ENCODE measurements at places on chromosomes 12 and 14.

DNA sequence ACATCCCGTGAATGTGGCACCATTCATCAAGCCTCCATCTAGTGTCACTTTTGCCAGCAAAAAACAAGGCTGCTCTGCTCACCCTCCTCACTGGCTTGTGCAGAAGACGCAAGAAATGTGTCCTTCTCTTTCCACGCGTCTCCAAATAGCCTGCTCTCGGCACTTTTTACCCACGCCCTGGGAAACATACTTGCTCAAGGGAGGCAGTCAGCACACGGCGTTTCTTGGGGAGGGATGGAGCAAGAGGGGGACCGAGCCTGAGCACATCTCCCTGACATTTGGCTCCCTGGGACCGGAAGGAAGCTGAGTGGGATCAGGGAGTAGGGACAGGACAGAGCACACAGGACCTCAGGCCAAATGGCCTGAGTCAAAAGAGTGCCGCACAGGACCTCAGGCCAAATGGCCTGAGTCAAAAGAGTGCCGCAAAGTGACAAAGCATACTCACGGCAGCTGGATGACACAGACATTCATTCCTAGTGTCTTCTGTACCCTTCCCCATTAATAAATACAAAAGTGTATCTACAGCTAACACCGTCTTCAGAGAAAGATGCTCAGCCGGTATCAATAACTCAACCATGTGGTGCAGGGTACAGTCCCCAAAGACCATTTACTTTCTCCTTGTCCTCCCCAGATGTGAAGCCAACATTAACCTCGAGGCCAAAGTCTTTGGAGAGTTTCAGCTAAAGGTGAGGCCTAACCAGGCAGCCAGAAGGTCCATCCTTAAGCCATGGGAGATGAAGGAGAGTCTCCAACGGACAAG, 7.1 kb downstream of the BCL11B start:
- no peak for DNase-seq

GRCh38 chr14:40630471-40630870, 976.2 kb upstream of the LRFN5 start:
- no peak for DNase-seq

DNA sequence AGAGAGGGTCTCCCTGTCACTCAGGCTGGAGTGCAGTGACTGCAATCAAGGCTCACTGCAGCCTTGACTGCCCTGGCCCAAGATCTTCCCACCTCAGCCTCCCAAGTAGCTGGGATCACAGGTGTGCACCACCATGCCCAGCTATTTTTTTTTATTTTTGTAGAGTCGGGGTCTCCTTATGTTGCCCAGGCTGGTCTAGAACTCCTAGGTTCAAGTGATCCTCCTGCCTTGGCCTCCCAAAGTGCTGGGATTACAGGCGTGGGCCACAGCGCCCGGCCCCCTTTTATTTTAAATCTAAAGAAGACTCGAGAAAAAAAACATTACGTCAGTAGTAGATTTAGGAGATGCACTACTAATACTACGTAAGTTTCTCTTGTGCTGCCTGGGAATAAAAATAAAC, 14.3 kb downstream of the FOS start:
- peak; percentile 6 for DNase-seq

GRCh38 chr12:109156586-109156985, 40.2 kb downstream of the ACACB start:
- DNase-seq: no peak

- DNase-seq: no peak
Observed at GRCh38 chr14:95260537-95261361, 59.0 kb downstream of the CLMN start.

DNA sequence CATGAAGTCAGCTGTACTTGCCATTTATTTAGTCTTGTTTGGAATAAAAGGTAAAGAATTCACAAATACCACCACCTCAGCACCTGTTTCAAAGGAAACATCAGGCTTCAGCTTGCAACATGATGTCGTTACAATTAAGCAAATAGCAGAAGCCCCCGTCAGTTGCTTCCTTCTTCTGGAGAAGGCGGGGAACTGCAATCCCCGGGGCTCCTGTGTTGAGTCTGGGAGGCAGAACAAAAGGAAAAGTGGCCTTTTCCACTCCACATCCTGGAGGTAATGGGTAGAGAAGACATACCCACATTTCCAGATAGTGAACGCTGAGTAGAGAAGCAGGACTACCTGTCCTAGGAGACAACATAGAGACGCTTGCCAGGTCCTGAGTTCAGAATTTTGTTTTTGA, 92.8 kb downstream of the DNAH10 start:
- no peak for DNase-seq

DNA sequence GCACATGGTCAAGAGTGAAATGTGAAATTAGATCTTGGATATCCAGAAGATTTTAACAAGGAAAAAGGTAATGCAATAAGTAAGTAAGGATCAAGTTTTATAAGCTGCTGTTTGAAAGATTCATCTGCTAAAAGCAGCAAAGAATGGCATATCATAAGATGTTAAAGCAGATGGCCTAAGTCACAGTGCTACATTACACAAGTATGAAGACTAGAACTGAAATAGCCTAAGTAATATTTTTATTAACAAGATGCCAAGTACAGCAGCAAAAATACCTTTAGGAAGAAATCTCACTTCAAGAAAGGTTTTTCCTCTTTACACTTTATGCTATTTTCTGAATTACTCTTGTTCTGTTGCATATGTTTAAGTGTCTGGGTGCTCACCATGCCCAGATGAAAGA, 414.1 kb downstream of the MDGA2 start:
- DNase-seq: no peak

GRCh38 chr12:90978117-90978770, 23.3 kb upstream of the CCER1 start:
- no peak for DNase-seq

Measured in transverse colon (tissue), 4 donors.